ENCODE measurements at places on chromosomes 2 and 18.

DNA sequence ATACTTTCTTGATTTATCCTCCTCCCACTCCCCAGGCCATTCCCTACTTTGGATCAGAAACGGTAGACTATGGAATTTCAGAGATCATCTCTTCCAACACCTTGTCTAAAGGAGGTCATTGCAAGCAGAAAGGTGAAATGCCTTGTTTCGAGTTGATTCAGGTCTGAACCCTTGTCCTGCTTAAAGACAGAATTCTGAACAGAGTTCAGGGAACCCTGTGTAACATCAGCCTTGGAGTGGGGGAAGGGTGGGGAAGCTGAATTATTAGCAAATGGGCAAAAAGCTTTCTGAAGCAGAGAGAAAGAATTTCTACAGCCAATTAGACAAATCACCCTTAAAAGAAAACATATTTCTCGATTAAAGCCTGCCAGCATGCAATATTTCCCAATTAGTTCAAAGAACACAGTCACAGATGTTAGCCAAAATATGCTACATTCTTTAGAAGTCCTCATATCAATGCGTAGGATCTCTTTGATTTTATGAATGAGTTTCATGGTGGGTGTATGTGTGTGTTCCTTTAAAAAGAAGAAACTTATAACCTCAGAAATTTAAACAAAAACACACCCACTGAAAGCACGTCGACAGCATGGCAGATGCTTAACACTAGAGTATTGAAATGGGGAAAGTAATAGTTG, 353.1 kb downstream of the RND3 start:
- no peaks in the 10 kb centered on the region for H3K36me3 ChIP-seq
- H3K27ac ChIP-seq: no peak overlapping the region
- H3K4me3 ChIP-seq: no peak overlapping the region

DNA sequence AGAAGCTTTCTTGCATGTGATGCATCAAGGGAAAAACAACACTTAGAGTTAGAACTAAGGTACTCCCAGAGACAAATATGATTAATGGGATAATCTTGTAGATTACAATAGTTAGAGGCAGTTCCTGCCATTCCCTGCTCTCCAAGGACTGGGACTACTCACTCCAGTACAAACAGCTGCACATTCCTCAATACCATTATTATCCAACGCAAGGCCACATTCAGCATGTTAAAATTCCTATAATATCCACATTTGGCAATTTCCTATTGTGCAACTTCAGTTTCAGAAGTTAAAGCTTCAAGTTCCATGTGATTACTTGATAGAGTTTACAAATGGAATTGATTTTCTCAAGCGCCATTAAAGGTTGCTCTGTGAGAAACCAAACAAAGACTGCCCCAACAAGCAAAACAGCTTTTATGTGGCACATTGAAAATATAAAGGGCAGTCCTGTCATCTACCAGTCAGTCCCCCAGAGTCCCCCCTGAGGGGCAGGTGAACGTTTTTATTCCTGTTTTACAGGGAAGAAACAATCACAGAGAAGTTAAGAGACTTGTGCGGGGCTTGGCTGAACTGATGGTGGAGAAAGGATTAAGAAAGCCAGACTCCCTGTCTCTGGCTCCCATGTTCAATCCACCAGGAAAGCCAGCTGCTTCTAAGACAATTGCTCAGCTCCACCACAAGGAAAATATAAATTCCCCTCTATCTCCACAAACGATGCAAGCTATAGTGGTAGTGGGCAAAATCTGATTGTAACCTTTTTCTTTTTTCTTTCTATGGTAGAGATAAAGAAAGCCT, 72.6 kb downstream of the TXNL1 start:
- H3K4me3 ChIP-seq: no peak overlapping the region
- peak overlapping the region; percentile 97 for H3K27ac ChIP-seq
- H3K27me3 ChIP-seq: no peaks in the 10 kb centered on the region
- no peak for DNase-seq

GRCh38 chr2:69047625-69048145, 34.7 kb downstream of the ANTXR1 start:
- no peak for DNase-seq
- H3K36me3 ChIP-seq: peaks cover 7% of the 10 kb centered on the region
- no peaks in the 10 kb centered on the region for H3K27me3 ChIP-seq
- H3K4me1 ChIP-seq: peaks cover 22% of the 10 kb centered on the region
- H3K27ac ChIP-seq: no peak overlapping the region
- H3K4me3 ChIP-seq: no peak overlapping the region

- DNase-seq: no peak
- H3K4me3 ChIP-seq: no peak overlapping the region
- no peaks in the 10 kb centered on the region for H3K27me3 ChIP-seq
- no peaks in the 10 kb centered on the region for H3K4me1 ChIP-seq
- H3K27ac ChIP-seq: no peak overlapping the region
- H3K36me3 ChIP-seq: no peaks in the 10 kb centered on the region
Measured at GRCh38 chr2:95265182-95265581, 9.1 kb upstream of the PROM2 start.

DNA sequence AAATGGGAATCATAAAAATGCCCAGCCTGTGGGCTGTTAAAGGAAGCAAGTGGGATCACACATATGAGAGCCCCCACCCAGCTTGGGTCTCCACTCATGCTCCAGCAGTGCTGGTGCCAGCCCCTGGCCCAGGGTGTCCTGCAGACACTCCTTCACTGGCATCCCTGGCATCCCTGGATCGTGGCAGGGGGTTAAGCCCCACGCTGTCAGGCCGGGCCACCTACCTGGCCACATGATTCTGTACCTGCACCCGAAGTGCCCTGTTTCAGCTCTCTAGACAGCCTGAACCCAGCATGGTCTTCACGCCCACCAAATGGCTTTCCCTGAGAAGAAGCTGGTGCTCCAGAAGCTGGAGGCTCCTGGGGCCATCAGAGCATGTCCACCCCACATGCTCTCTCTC, 137.4 kb downstream of the INHBB start:
- no peak for DNase-seq
- H3K4me1 ChIP-seq: peaks cover 6% of the 10 kb centered on the region
- no peak overlapping the region for H3K4me3 ChIP-seq
- H3K36me3 ChIP-seq: no peaks in the 10 kb centered on the region
- peaks cover 44% of the 10 kb centered on the region for H3K27me3 ChIP-seq
- no peak overlapping the region for H3K27ac ChIP-seq

DNA sequence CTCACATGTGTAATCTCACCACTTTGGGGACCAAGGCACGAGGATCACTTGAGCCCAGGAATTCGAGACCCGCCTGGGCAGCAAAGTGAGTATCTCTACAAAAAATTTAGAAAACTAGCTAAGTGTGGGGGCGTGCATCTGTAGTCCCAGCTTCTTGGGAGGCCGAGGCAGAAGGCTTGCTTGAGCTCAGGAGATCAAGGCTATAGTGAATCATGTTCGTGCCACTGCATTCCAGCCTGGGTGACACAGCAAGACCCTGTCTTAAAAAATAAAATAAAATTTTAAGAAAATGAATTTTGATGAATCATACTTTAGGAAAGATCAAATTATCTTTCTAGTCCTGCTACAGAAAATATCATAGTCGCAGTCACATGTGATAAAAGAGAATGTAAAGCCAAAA, 46.9 kb downstream of the CABYR start:
- no peak overlapping the region for H3K27ac ChIP-seq
- peaks cover 2% of the 10 kb centered on the region for H3K4me1 ChIP-seq
- H3K27me3 ChIP-seq: no peaks in the 10 kb centered on the region
- DNase-seq: no peak
- H3K4me3 ChIP-seq: no peak overlapping the region

GRCh38 chr18:40832362-40832761, 1122.7 kb upstream of the PIK3C3 start:
- no peaks in the 10 kb centered on the region for H3K36me3 ChIP-seq
- no peak overlapping the region for H3K4me3 ChIP-seq
- no peak for DNase-seq
- H3K4me1 ChIP-seq: no peaks in the 10 kb centered on the region

GRCh38 chr18:13377496-13377895, 158.9 kb downstream of the LDLRAD4 start:
- H3K27me3 ChIP-seq: peaks cover 21% of the 10 kb centered on the region
- DNase-seq: no peak
- H3K4me1 ChIP-seq: no peaks in the 10 kb centered on the region

DNA sequence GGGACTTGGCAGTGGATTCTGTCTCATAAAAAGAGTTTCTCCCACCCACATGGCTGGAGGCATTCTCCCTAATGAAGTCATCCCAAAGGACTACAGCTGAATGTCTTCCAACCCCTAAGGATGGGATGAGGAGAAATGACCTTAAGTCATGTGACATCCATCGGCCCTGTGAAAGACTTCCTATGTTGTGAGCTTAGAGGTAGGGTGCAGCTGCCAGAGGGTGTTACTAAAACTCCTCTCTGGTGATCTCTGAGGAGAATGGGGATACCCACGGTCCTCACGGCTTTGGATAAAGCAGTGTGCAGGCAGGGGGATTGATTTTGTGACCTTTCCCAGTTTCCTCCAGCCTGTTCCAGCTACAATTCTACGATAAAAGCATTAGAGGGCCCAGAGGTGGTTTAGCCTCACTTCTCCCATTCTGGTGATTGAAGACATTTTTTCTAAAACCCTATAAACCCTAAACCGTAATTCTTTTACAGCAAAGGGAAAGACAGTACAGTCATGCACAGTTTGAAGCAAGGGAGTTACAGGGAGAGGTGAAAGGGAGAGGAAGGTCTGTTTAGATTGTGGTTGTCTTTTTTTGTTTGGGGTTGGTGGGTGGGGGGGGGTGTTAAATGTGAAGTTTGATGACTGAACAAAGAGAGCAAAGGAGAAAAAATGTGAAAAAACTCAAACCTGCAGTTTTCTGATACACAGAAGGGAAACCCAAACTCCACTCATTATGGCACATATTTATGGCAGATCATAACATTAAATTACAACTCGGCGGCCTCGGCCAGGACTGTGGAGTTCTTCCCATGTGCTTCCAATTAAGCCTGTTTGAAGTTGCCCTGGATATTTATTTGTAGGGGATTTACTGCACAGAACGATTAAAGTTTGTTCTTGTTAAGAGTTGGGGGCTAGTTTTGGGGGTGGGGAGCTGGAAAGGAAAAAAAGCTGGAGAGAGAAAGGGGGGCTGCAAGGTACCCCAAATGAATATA, 26.6 kb upstream of the SLC14A2 start:
- DNase-seq: no peak
- no peak overlapping the region for H3K27ac ChIP-seq
- no peak overlapping the region for H3K4me3 ChIP-seq

- no peak overlapping the region for H3K4me3 ChIP-seq
- no peak for DNase-seq
- H3K27me3 ChIP-seq: no peaks in the 10 kb centered on the region
- no peak overlapping the region for H3K27ac ChIP-seq
- no peaks in the 10 kb centered on the region for H3K36me3 ChIP-seq
- peaks cover 10% of the 10 kb centered on the region for H3K4me1 ChIP-seq
Measured at GRCh38 chr2:33509908-33510585, 33.6 kb downstream of the RASGRP3 start.

DNA sequence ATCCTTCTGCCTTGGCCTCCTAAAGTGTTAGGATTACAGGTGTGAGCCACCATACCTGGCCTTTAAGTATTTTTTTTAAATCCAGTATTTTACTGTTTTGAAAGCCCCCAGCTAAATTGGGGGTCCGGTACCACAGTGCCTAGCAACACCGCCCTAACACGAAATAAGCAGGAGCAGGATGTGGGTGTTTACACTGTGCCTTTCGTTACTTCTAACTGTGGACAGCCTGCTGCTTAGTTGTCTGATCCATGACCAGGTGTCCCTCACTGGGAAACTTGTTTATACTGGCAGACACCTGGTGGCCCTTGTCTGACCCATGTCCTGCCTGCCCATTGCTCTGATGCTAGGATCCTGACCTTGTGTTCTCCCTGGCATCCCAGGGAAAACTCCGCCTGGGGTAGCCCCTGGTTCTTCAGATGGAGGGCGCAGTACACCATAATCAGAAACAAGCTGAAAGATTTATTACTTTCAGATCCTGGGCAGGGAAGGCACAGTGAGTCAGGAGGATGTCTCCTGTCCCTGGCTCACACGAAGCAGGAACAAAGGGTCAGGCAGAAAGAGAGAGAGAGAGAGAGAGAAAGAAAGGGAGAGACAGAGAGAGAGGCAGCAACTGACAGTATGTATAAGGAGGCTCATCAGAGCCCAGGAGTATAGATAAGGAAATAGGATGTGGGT, 55.7 kb downstream of the NCAPH start:
- no peaks in the 10 kb centered on the region for H3K36me3 ChIP-seq
- no peak for DNase-seq
- H3K4me3 ChIP-seq: no peak overlapping the region
- peak overlapping the region; percentile 51 for H3K27ac ChIP-seq
- H3K4me1 ChIP-seq: peaks cover 3% of the 10 kb centered on the region

- peaks cover 65% of the 10 kb centered on the region for H3K27me3 ChIP-seq
- H3K36me3 ChIP-seq: no peaks in the 10 kb centered on the region
- no peak overlapping the region for H3K27ac ChIP-seq
- H3K4me3 ChIP-seq: peak overlapping the region; percentile 75
- H3K4me1 ChIP-seq: peaks cover 5% of the 10 kb centered on the region
Measured at GRCh38 chr18:61333746-61334490, 688 bp downstream of the CDH20 start.

- peaks cover 77% of the 10 kb centered on the region for H3K27me3 ChIP-seq
- peaks cover 10% of the 10 kb centered on the region for H3K4me1 ChIP-seq
- H3K36me3 ChIP-seq: no peaks in the 10 kb centered on the region
Measured at GRCh38 chr18:11071300-11071699, 78.1 kb downstream of the PIEZO2 start.

DNA sequence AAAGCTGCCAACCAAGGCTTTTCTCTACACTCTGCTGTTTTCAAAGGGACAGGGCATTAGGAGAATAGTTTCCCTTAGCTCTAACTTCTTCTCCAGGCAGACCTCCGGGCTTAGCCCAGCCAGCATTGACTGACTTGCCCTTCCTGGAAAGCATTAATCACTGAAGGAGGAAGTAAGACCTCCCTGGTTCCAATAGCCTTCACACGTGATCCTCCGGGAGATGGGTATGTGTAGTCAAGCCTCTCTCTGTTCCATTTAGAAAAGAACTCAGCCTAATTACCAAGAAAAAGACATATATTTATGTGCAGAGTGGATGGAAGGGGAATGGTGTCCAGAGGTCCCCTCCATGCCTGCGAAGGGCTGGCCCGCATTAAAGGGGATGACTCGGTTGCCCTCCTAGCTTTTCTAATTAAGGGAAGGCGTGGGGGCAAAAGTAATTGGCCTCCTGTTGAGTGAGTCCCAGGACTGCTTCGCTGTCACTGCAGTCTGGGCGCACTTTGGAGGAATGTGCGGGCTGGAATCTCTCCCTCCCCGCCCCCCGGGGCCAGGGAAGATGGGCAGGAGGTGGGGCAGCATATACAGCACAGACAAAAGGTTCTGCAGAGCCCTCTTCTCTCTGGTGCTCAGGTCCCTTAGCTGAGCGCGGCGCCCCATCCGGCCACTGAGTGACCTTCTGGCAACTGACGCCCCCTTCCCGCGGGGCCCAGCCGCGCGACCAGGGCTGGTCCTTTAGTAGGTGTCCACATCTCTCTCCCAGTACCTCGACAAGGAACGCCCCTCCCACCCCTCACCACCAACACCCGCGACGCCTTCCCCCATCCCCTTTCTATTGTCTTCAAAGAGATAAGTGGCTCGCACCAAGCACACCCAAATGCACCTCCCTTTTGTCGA, 686.0 kb downstream of the NRXN1 start:
- no peaks in the 10 kb centered on the region for H3K36me3 ChIP-seq
- peaks cover 69% of the 10 kb centered on the region for H3K27me3 ChIP-seq
- H3K4me3 ChIP-seq: peak overlapping the region; percentile 58

GRCh38 chr2:206424134-206424533, 19.2 kb upstream of the ADAM23 start:
- no peaks in the 10 kb centered on the region for H3K4me1 ChIP-seq
- no peaks in the 10 kb centered on the region for H3K36me3 ChIP-seq
- peaks cover 14% of the 10 kb centered on the region for H3K27me3 ChIP-seq
- H3K4me3 ChIP-seq: no peak overlapping the region

- no peaks in the 10 kb centered on the region for H3K36me3 ChIP-seq
- peak overlapping the region; percentile 4 for H3K4me3 ChIP-seq
- peaks cover 49% of the 10 kb centered on the region for H3K4me1 ChIP-seq
- no peak for DNase-seq
Measured at GRCh38 chr2:117555965-117556364, 258.5 kb upstream of the DDX18 start.
